ENCODE measurements at places on chromosomes 6 and 20. TPM values are rescaled to one million over a fixed set of nuclear protein-coding genes. Genes with fewer than 3 reads are reported as not detected.

CLVS2 gene
- total RNA-seq = 0.07 TPM

LRFN2 gene
- not detected for total RNA-seq

IL17A gene
- total RNA-seq = not detected

TOX2 gene
- 9.3 TPM for total RNA-seq

ZNF451 gene
- 8.1 TPM for total RNA-seq
